Progenitor cell of endocrine pancreas (in vitro differentiated cells): ENCODE measurements at places on chromosomes 1 and 21.

DNA sequence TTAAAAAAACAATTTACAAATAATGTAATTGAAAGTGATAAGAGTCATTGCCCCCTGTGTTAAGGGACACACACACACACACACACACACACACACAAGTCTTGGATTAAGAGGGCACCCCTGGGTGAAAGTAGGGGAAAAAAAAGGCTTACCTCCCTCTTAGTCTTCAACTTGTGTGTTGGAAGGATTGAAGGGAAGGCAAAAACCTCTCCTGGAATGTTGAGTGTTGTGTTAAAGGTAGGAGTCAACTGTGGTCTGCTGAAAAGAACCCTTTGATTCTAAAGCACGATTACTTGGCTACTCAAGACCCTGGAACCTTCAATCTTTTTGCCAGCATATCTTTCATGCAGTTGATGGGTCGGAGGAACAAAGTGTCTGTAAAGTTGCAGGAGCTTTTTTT, 6.4 kb downstream of the PBX1 start:
- DNase-seq: no peak

DNA sequence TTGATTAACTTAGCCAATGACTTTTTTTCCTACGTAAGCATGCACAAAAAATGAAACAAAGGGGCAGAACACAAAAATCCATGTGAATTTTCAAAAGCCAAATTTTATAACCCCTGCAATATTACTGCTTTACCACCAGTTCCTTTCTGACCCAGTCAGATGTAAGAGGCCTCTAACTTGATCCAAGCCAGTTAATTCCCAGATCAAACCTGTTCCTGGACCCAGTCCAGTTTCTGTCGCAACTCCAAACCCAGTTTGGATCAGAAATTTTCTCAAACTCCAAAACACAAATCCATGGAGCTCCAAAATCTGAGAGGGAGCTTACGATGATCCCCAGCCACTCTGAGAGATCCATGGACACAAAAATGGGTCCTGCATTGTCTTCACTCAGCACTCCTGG, 7.8 kb upstream of the ZYG11A start:
- no peak for DNase-seq

GRCh38 chr21:41362605-41363369, 960 bp downstream of the MX2 start:
- no peak for DNase-seq

GRCh38 chr1:82177192-82177591, 376.5 kb downstream of the ADGRL2 start:
- DNase-seq: no peak

DNA sequence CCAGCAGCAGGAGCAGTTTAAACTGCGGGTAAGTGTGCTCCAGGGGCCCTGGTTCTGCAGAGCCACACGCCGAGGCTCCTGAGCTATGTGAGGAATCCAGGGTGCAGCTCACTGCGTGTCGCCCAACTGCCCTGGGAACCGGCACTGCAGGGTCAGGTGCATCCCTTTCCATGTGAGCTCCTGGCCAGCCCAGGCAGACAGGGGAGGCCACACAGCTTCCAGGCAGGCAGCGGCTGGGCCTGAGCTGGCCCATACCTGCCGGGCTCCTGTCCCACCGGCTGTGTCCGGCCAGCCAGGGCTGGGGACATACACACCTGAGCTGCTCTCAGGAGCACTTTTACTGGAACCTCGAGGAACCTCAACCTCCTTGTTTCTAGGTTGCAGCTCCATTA, 18.6 kb upstream of the COL18A1 start:
- no peak for DNase-seq

GRCh38 chr1:78950826-78951225, 55.7 kb downstream of the ADGRL4 start:
- DNase-seq: no peak

DNA sequence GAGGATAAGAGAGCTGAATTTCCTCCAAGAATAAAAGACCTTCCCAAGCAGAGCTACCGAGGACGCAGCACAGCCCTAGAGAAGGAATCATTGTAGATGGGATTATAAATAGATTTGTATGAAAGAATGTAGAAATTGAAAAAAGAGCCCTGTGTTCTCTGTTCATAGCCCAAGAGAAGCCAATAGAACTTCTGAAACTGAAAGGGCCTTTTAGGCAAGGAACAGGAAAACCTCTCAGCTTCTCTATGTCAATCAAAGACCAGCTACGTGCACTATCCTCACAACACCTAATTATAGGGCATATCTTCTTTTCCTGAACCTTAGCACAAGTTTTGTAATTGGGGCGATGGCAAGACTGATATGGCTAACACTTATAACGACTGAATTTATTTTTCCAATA, 192.4 kb upstream of the RNPC3 start:
- DNase-seq: no peak

GRCh38 chr1:230806552-230806951, 59.4 kb downstream of the CAPN9 start:
- no peak for DNase-seq

DNA sequence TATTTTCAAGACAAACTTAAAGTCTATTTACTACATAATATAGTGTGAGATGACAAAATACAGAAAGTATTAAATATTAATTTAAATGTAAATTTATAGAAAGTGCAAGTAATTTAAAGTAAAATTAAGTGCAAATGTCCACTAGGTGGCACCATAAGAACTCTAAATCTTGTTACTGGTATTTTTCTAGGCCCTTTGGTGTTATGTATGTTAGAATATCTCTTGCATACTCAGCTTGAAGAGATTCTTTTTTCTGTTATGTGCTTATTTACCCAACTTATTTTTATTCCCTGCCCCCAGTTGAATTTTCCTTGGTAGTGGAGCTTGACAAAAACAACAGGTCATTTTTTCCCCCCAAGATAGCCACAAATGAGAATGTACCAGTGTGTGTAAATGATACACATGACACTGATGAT, 71.5 kb downstream of the RPS6KC1 start:
- DNase-seq: no peak

DNA sequence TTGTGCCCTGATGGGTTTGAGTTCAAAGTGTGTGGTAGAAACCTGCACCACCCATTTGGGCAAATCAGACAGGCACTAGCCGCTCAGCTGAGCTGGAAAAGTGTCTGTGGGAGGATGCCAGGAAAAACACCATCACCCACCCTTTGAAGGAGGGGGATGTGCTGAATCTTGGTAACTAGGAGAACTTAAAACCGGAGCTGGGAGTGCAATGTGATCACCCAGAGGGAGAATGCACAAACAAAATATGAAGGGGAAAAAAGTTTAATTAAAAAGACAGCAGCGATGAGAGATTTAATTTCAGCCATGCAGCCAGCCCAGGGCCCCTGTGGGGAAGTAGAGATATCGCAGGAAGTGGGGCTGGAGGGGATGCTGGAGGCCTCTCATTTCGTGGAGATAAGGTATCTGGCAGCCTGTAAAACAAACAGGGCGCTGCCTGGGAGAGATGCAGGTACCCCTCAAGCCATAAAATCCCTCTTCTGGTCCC, 86.8 kb upstream of the BCAR3 start:
- DNase-seq: no peak

- no peak for DNase-seq
These were observed 13.0 kb upstream of the ACBD6 start for GRCh38 chr1:180515364-180515763.

DNA sequence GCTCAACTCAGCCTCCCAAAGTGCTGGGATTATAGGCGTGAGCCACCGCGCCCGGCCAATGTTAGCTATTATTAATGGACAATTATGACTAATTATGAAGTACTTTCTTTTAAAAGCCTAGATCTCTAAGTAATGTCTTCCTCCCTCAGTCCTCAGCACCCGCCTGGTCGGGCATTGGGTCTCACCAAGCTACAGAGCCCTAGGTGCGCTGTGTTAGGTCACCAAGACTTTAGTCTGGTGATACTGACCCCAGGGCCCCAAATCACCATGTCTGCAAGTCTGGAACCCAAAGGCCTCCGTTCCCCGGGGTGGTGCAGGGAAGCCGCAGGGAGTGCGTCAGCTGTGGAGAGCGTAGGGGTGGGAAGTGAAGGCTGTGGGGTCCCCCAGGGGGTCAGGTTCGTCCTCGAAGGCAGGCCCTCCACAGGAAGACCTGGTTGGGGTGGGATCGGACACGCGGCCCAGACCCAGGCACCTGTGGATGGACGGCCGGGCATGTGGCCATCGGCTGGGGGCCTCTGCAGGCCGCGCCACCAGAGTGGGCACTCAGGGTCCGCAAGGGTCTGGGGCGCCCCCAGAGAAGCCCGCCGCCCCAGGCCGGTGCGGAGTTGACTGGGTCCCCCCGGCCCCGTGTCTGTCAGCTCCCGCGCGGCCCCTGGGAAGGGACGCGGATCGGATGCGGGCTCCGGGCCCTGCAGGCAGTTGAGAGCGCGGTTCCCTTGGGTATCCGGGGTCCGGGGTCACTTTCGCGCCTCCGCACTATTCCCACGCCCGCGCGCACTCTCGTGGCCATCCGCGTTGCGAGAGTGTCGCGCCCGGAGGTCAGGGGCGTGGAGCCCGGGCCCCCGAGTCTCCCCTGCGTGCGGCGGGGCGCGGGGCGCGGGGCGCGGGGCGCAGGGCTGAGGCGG, 710 bp upstream of the PDXK start:
- no peak for DNase-seq

DNA sequence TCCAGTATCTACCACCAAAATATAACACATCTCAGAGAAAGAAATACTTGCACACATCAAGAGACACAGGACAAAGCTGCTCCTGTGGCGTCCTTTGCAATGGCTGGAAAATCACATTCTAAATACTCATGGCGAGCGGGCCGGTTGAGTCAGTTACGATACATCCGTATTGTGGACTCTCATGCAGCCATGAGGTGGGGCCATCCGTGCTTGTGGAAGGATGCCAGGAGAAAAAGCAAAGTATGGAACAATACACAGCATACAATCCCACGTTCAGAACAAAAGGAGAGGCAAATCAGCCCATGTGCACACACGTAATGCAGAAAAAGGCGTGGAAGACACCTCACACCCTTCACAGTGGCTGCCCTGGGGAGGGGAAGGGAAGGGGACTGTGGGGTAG, 13.1 kb downstream of the ATP13A2 start:
- DNase-seq: no peak

GRCh38 chr1:229230140-229230892, 40.6 kb upstream of the RAB4A start:
- DNase-seq: no peak

- DNase-seq: no peak
These were observed 76.9 kb upstream of the CCDC190 start for GRCh38 chr1:162937716-162938395.

- peak; percentile 92 for DNase-seq
These were observed at the start of gene BPNT1 for GRCh38 chr1:220089650-220090556. Gene BPNT1 (minus strand): TSS chr1:220089788. CDS start chr1:220079846, 9,942 bp downstream.

DNA sequence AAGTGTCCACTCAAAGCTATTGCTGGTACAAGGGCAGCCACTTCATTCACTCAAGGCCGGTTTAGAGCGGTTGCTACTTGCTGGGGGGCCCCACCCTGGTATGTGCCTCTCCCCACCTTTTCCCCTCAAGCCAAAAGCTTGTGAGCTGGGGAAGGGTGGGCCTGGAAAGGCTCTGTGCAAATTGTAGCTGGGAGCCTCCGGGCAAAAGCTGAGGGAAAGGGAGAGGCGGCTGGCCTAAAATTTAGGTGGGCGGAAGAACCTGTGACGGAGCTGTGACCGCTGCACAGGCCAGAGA, 306 bp upstream of the SH3D21 start:
- DNase-seq: no peak

- no peak for DNase-seq
These were observed 21.7 kb upstream of the KIFAP3 start for GRCh38 chr1:170095976-170096748.

- no peak for DNase-seq
These were observed 10.4 kb upstream of the C2CD2 start for GRCh38 chr21:41964171-41964570.

- no peak for DNase-seq
These were observed 39.9 kb downstream of the IL6R start for GRCh38 chr1:154445040-154445472.

DNA sequence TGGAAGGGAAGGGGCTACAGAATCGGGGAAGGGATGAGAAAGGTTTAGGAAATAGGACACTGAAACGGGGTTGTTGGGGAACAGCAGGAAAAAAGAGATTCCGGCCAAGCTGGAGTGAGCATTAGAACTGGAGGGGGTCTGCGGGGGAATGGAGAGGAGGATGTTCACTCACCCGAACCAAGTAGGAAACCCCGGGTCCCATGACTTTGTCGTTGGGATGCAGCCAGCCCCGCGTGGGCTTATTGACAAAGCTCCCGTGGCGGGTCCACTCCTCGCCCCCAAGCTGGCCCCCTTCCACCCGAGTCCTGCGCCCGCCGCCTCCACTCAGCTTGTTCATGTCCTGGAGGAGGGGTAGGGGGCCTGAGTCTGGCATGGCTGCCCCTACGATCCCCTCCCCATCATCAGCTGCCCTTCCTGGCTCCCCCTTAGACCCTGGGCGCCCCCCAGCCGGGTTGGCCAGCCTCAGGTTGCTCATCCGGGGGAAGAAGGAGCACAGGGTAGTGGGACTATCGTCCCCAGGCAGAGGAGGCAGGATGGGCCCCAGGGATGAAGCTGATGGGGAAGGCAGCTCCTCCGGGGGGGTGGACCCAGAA, 591 bp downstream of the SHC1 start:
- DNase-seq: no peak

GRCh38 chr1:1111516-1112236, 4.2 kb downstream of the C1orf159 start:
- no peak for DNase-seq

- DNase-seq: no peak
These were observed 190.4 kb downstream of the NCAM2 start for GRCh38 chr21:21188513-21189195.

DNA sequence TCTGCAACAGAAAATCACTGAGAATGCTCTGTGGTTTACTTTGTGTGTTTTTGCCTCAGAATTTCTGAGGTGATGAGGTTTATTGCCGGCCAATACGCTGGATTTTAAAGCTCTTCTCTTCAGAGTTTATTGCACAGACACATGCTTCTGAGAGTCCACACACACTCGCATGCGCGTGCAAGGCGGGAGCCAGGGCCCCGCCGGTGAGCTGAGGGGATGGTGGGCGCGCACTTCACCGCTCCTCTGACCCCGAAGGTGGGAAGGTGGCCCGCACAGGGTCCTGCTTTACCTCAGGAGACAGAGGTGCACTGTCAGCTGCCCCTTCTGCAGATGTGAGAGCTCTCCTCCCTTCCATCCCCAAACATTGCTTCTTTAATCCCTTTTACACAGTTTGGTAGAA, 158.4 kb upstream of the MAGI3 start:
- no peak for DNase-seq

GRCh38 chr1:3803905-3804626, 7.8 kb upstream of the LRRC47 start:
- DNase-seq: no peak

DNA sequence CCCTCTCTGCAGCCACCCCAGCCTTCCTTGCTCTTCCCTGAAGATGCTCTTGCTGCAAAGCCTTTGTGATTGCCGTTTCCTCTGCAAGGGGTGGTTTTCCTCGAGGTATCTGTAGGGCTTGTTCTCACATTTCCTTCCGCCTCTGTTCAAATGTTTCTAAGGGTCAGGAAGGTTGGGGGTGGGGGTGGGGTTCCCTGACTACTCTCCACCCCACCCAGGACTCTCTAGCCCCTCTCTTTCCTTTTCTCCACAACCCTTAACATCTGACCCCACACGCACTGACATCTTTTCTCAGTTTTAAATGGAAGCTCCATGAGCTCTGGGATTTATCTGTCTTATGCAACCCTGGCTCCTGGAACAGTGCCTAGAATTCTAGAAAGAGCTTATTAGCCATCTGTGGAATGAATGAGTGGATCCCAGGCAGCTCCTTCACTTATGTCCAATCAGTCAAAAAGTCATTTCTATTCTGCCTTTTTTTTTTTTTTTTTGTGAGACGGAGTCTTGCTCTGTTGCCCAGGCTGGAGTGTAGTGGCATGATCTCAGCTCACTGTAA, 27.3 kb upstream of the ZNF362 start:
- DNase-seq: no peak
